ENCODE measurements at places on chromosomes 13 and 19.

DNA sequence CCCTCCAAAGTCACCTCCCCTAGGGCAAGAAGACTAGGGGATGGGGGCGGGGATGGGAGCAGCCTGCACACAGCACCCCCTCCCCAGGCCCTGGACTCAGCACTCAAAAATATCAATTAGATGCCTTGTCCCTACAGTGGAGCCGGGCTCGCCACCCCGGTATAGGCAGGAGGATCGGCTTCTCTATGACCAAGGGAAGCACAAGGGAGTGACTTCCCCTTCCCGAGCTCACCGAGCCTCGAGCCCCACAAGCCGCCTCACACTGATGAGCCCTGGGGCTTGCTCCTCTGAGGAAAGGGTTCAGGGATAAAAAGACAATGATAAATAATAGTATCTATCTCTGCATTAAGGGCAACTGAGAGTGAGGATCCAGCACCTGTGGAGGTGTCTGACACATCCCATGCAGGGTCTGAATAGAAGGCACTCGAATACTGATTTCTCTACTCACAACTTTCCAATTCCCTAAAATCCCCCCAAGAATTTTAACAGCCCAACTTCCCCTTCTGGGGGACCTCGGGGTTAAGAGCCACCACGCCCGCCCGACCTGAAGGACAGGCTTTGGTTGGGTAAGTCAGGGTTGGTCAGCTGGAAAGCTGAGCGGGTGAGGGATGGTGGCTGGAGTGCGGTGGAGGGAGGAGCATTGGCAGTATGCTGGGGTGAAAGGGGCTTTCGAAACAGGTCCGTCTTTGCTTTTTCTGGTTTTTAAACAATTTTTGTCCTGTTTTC lies 51.3 kb downstream of the STK24 start:
- no peak for DNase-seq

- no peak for DNase-seq
Measured at GRCh38 chr13:80217614-80218456, 123.1 kb downstream of the SPRY2 start.

GRCh38 chr13:29165840-29166239 lies 345.7 kb downstream of the MTUS2 start:
- no peak for DNase-seq

DNA sequence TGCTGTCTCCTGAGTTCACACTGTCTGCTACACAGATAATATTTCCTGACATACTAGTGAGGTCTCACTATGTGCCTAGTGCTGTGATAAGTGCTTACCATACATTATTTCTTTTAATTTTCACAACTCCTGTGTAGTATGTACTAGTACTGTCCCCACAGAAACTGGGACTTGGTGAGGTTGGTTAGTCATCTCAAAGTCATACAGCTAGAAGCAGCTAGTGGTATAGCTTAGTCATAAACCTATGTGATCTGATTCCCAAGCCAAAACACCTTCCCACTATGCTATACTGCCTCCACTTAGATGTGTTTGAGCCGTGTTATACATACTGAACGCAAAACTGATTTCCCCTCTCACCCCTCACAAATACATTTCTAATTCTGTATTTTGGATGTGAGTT lies 10.5 kb downstream of the MTMR6 start:
- no peak for DNase-seq

DNA sequence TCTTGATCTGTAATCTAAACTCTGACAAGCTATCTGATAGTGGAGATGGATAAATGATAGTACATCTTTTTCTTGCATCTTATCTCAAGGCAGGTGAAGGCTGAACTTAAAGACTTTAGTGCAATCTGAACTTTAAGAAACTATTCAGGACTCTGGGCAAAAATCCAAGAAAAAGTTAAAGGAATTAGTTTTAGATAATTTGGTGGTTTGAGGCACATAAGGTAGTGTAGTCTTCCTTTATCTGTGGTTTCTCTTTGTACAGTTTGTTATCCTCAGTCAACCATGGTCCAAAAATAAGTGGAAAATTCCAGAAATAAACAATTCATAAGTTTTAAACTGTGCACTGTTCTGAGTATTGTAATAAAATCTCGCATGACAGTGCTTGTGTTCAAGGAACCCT lies 172.9 kb downstream of the UGGT2 start:
- DNase-seq: no peak

GRCh38 chr19:55519451-55520311 lies 17.3 kb downstream of the SBK2 start:
- DNase-seq: no peak

- peak; percentile 77 for DNase-seq
Measured at GRCh38 chr13:111474136-111475002, 153.9 kb downstream of the TEX29 start.

GRCh38 chr13:104408733-104409132 lies 1342.5 kb upstream of the SLC10A2 start:
- DNase-seq: no peak

DNA sequence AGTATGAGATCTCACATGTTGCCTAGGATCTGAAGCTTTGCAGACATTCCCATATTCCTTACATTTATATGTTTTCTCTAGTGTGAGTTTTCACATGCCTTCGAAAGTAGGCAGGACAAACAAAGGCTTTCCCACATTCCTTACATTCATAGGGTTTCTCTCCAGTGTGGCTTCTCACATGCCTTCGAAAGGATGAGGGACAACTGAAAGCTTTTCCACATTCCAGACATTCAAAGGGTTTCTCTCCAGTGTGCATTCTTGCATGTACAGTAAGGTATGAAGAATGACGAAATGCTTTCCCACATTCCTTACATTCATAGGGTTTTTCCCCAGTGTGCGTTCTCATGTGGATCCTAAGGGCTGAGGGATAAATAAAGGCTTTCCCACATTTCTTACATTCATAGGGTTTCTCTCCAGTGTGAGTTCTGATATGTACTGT lies 14.2 kb downstream of the ZNF699 start:
- DNase-seq: no peak

DNA sequence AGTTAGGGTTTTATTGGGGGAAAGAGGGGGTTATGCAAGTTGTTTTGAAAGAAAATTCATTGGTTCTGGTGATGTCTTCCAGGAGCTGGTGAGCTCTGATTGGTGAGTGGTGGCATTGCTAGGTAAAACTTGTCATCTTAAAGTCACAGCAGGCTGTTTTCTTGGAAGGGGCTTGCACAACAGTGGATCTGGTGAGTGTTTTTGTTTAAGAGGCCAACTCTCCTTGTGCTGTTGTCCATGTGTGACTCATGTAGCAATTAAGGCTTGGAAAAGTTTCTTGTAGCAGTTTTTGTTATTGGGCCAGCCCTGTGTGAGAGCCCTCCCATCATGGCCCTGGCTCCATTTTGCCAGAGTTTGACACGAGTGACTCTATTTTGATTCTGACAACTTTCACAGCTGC lies 109.4 kb downstream of the RFC3 start:
- no peak for DNase-seq

DNA sequence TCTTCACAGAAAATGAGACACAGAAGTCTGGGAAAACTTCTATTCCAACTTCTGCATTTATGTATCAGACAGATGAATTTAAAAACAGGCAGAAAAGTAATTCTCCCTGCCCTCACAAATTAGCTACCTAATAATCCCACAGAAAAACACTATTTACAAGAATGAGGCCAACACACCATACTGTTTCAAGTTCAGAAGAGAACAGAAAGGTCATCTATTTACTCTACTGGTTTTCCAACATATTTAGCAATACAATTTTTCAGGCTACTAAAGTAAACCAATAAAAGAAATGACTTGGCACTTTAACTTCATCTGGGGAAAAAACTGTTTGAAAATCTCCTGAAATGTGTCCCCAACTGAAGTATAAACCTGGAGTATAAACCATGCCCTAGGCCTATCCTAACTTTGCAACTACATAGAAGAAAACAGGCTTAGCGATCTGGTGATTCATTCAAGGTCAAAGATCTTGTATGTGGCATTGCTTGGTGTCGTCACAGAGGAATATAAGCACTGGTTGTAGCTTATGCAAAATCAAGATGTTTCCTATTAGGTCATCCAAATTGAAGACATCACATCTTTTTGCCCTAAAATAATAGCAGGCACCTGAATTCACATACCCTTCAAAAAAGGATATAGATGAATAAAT lies 20.1 kb upstream of the EBPL start:
- DNase-seq: no peak

DNA sequence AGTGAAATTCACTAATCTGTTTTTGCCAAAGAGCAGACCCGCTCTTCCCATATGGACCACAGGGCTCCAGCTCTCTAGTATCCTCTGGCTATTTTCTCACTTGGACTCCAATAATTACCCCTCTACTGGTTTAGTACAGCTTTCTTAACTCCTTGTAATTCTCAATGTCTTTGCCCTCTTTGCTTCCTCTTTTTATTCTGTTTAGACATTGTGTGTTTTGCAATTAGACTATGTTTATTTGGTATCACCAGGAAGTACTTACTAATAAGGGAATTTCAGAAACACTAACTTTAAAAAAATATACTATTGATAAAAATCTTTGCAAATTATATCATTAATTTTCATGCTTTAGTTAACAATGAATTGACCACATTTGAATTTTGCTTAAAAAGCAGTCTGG lies 111.6 kb upstream of the OBI1 start:
- no peak for DNase-seq

DNA sequence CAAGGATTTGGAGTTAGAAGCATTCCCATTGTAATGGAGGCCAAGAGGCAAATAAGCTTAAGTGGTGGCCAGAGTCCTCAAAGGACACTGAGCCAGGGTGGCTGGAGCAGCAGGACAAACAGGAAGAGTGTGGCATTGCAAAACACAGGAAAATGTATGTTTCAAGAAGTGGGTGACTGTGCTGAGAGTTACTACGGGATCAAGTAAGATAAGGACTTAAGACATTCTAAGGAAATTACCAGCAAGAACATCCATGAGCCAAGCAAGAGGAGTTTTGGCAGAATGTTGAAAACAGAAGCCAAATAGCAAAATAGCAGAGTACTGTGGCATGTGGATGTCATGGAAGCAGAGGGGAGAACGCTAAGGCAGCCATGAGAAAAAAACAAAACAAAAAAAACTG lies 104.2 kb downstream of the RAP2A start:
- DNase-seq: no peak

- no peak for DNase-seq
Measured at GRCh38 chr13:77563111-77563510, 27.6 kb downstream of the SCEL start.

DNA sequence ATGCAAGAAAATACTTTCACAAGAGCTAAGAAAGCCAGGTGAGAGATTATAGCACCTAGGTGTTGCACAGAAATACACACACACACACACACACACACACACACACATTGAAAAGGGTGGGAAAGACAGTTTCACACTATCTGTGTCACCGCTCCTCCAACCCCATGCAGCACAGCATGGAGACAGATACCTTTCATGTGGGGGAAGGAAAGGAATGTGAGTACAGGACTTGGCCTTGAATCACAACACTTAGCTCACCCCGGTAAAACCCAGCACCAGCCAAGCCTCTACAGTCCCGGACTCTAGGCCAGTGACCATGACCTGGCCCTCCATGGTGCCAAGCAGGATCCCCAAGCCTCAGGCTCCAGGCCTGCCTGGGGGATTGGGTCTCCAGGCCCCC lies 462.0 kb upstream of the SPRY2 start:
- no peak for DNase-seq

DNA sequence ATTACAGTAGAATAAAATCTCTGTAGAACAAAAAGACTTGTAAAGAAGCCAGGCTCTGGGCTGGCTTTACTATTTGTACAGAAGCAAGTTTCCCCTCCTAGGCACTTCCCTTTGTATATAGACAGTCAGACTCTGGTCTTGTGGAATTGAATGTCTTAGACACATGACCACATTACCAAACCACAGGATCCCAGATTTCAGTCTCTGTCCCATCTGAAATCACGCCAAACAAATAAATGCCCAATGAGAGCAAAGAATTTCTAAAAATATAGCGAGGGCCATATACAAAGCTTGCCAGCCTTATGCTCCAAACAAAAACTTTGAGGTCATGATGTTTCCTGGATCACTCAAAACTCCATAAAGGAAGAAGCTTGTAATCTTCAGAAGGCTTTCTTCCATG lies 23.9 kb downstream of the CCDC70 start:
- DNase-seq: no peak

GRCh38 chr19:3573858-3574637 lies 1.3 kb downstream of the HMG20B start:
- peak; percentile 95 for DNase-seq

GRCh38 chr13:79185580-79185979 lies 220.5 kb downstream of the RBM26 start:
- no peak for DNase-seq

DNA sequence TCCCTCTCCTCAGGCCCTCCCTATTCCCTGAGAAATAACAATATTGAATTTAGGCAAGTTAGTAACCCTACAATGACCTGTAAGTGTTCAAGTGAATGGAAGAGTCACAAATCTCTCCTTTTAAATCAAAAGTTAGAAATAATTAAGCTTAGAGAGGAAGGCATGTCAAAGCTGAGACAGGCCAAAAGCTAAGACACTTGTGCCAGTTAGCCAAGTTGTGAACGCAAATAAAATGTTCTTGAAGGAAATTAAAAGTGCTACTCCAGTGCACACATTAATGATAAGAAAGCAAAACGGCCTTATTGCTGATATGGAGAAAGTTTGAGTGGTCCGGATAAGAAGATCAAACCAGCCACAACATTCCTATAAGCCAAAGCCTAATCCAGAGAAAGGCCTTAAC lies 120.9 kb downstream of the RBM26 start:
- no peak for DNase-seq

GRCh38 chr19:6737873-6738786 lies 750 bp upstream of the GPR108 start:
- peak; percentile 81 for DNase-seq

DNA sequence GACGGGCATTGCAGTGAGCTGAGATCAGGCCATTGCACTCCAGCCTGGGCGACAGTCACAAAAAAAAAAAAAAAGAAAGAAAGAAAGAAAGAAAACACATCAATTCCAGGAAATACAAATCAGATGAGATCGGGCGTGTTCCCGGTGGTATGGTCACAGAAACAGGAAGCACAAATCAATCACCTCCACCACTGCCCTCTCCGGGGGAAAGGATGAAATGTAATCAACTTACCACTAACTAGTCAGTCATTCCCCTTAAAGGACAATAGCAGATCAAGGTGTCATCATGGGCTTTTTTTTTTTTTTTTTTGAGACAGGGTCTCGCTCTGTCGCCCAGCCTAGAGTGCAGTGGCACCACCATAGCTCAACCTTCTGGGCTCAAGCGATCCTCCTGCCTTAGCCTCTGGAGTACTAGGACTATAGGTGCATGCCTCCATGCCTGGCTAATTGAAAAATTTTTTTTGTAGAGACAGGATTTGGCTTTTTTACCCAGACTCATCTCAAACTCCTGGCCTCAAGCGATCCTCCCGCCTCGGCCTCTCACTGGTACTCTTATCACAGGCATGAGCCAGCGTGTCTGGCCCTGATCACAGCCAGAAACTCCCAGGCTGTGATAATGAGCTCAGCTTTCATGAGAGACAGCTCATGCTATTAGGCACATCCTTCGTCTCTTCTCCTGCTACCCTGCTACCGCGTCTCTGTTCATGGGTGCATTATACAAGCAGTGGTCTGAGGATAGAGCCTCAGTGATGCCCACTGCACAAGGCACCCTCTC lies 6.8 kb upstream of the DPRX start:
- no peak for DNase-seq

GRCh38 chr19:5038631-5039271 lies 69.8 kb downstream of the KDM4B start:
- DNase-seq: peak; percentile 10

- DNase-seq: no peak
Measured at GRCh38 chr19:17860993-17861360, 1.3 kb downstream of the RPL18A start.

- no peak for DNase-seq
Measured at GRCh38 chr13:51721496-51721895, 82.5 kb downstream of the DHRS12 start.

- DNase-seq: no peak
Measured at GRCh38 chr19:4495471-4495870, 22.8 kb downstream of the PLIN4 start.

- DNase-seq: no peak
Measured at GRCh38 chr19:51311351-51312257, at the start of gene IGLON5. IGLON5 (plus strand) TSS chr19:51311644; CDS start chr19:51311848, 204 bp downstream.

All from NCI-H345 (cell line).